ENCODE measurements at places on chromosomes 16 and 17.

DNA sequence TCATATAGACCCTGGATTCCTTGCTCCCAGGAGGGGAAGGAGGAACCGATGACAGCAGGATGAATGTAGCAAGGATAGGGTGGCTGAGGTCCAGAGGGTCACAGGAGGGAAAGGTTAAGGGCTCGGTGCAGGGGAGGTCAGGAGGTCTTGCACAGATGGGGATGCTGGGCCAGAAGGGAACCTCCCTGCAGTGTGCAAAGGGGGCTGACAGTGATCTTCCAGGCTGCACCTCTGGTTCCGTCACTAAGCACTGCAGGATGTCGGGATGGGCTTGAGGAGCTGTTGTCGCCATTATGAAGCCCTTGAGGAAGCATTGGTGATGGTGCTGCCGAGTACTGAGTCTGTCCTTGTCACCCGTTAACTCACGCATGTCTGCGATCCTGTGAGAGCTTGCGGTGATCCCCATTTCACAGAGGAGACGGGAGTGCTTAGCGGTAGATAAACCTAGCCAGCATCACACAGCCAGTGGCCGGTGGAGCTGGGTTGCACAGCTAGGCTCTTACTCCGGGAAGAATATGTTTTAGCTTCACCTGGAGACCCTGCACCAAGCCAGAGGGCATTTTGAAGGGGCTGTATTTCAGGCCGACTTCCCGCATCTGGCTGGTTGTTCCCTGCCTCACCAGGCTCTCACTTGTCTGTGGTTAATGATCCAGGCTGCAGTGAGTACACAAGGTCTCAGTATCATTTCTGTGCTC, 120.4 kb downstream of the SNX29 start:
- no peak for DNase-seq

DNA sequence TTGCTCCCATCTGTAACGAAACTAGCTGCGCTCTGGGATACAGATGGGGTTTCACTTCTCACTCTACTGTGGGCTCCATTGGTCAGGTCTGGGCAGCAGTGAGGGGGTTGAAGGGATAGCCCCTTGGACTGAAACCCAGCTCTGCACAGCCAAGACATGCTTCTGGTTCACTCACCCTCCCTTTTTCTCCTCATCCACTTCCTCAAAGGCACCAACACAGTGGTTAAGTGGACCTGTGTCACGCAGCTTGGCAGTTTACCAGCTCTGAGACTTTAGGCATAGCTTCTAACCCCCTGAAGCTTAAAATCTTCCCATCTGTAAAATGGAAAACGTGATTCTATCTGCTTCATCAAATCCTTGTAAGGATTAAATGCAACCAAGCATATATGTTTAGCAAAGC, 11.5 kb upstream of the KRT38 start:
- DNase-seq, result no peak

GRCh38 chr17:1762901-1763898, 1.3 kb downstream of the SERPINF1 start:
- no peak for DNase-seq

DNA sequence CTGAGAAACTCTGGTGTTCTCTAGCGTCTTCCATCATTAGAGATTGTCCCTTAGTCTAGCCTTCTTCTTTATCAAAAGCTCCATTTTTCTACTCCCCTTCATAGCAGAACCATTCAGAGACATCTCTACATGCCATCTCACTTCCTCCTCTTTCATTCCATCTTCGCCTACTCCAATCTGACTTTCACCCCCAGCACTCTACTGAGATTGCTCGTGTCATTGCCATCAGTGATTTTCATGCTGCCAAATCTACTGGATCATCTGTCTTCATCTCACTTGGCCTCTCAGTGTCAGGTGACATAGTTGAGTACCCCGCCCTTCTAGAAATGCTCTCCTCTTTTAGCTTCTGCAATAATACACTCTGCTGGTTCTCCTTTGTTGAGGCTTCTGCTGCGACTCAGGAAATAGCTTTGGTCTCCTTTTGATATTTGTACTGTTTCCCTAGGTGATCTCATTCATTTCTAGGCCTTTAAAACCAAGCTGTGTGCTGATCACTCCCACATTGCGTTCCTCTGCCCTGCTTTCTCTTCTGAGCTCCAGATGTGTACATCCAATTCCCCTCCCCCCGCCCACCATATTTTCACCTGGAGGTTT, 119.1 kb downstream of the FTO start:
- DNase-seq, result no peak

DNA sequence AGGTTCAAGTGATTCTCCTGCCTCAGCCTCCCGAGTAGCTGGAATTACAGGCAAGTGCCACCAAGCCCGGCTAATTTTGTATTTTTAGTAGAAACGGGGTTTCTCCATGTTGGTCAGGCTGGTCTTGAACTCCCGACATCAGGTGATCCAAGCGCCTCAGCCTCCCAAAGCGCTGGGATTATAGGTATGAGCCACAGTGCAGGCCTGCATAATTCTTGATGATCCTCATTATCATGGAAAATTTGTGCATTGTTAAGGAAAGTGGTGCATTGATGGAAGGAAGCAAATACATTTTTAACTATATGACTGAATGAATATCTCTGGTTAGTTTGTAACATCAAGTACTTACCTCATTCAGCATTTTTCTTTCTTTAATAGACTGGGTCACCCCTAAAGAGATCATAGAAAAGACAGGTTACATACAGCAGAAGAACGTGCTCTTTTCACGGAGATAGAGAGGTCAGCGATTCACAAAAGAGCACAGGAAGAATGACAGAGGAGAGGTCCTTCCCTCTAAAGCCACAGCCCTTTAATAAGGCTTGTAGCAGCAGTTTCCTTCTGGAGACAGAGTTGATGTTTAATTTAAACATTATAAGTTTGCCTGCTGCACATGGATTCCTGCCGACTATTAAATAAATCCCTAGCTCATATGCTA, 38.1 kb downstream of the RND2 start:
- DNase-seq, result no peak
